Activated CD4-positive, alpha-beta T cell treated with anti-CD3 and anti-CD28 coated beads, Interleukin-2, amount 10 ng/mL, durations not matched to agents 7 days and 5 days (primary cell): ENCODE measurements at places on chromosomes 12 and 14. TPM values are rescaled to one million over a fixed set of nuclear protein-coding genes. Genes with fewer than 3 reads are reported as not detected.

The MYF5 gene
- not detected for total RNA-seq

The EML5 gene
- 2.6 TPM for total RNA-seq

The TC2N gene
- 216 TPM for total RNA-seq

The ANG gene
- 0.89 TPM for total RNA-seq

The KRT82 gene
- not detected for total RNA-seq

The SPTSSA gene
- total RNA-seq: 11.0 TPM

The WNT1 gene
- total RNA-seq: 0.29 TPM

The CCDC38 gene
- total RNA-seq: not detected

The RPL41 gene
- total RNA-seq: 4,815 TPM

The CPNE6 gene
- total RNA-seq: not detected

The ESPL1 gene
- total RNA-seq: 125 TPM

The A2M gene
- not detected for total RNA-seq

The MMP17 gene
- total RNA-seq: not detected

The SMIM41 gene
- not detected for total RNA-seq

The STON2 gene
- total RNA-seq: 0.72 TPM

The IL31 gene
- not detected for total RNA-seq

The ARL6IP4 gene
- 180 TPM for total RNA-seq

The SLC25A21 gene
- not detected for total RNA-seq

The RPL6 gene
- 1,236 TPM for total RNA-seq

The CLEC6A gene
- not detected for total RNA-seq

The OAS1 gene
- 197 TPM for total RNA-seq

The WSCD2 gene
- not detected for total RNA-seq

The SNAPC1 gene
- 5.5 TPM for total RNA-seq
